Activated T-cell treated with anti-CD3 and anti-CD28 coated beads, Interleukin-2, amount 50 U/mL, for 72 hours (primary cell): ENCODE measurements at places on chromosomes 7 and 10.
A peak's percentile ranks its signal among the peaks of the same experiment; 100 is the strongest.

GRCh38 chr10:517241-517830 lies 172.1 kb downstream of the DIP2C start:
- H3K36me3 ChIP-seq, result no peaks in the 10 kb centered on the region
- peaks cover 9% of the 10 kb centered on the region for H3K27me3 ChIP-seq
- DNase-seq, result no peak
- no peaks in the 10 kb centered on the region for H3K4me1 ChIP-seq
- no peak overlapping the region for H3K4me3 ChIP-seq
- H3K27ac ChIP-seq, result no peak overlapping the region

DNA sequence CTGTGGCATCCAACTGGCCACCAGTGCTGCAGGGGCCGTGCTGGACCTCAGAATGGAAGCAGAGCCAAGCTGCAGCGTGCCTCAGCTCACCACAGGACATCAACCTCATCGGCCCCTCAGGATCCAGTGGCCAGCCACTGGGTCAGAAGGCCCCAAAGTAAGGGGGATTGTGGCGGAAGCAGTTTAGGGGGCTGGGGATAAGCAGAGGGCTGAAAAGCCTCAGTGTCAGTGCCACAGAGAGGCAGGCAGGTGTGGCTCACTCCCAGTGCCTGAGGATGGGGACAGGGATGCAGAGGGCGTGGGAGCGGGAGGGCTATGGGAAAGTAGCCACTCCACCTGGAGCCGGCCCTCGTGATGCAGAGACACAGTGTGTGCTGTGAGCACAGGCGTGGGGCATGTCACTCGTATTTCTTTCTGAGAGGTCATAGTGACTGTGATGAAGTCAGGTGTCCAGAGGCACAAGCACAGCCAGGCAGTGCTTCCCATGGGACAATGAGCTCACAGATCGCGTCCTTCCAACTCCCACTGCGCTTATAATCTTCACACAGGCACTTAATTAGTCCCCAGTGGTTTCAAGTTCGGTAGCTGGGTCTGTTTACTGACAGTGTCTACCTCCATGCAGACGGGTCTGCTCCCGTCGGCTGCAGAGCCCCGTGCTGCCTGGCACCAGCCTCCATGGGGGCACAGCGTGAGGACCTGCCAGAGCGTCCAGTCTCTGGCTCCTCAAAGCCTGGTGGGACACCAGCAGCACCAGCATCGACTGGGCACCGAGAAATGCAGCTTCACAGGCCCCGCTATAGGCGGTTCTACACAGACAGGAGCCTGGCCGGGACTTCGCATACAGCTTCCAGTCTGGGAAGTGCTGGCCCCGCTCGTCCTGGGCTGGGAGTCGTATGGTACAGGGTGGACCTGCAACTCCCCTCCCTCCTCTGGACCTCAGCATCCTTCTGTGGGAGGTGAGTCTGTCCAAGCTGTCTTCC lies 42.9 kb upstream of the CNPY1 start:
- no peak overlapping the region for H3K27ac ChIP-seq
- no peaks in the 10 kb centered on the region for H3K36me3 ChIP-seq
- no peak overlapping the region for H3K4me3 ChIP-seq
- no peaks in the 10 kb centered on the region for H3K4me1 ChIP-seq

DNA sequence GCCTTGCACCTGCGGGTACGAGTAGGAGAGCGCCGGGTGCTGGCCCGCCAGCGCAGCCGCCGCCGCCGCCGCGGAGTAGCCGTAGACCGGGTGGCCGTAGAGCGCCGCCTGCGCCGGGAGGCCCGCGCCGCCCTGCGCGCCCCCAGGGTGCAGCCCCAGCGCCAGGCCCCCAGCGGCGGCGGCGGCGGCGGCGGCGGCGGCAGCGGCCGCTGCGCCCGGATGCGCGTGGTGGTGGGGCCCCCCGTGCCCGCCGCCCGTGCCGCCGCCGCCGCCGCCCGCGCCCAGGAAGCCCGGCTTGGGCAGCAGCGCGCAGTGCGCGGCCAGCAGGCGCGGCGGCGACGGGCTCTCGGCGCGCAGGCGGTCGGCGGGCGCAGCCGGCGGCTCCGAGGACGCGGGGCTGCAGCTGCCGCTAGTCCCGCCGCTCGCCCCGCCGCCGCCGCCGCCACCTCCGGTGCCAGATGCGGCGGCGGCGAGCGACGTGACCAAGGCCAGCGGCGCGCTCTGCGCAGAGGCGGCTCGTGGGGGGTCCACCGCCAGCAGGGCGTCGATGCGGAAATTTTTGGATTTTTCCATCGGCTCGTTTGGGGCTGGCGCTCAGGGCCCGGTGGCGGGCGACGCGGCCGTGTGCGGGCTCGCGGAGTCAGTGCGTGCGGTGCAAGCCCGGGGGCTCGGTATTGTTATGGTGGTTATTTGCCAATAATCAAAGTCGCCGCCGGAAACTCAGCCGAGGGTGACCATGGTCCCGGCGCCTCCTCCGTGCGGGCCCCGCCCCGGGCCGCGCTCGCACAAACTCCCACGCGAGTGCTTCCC lies 480 bp downstream of the MNX1 start:
- H3K4me3 ChIP-seq, result peak overlapping the region; percentile 83
- peaks cover 2% of the 10 kb centered on the region for H3K36me3 ChIP-seq
- H3K4me1 ChIP-seq, result peaks cover 18% of the 10 kb centered on the region
- H3K27ac ChIP-seq, result no peak overlapping the region
- H3K27me3 ChIP-seq, result peaks cover 72% of the 10 kb centered on the region
- DNase-seq, result no peak

DNA sequence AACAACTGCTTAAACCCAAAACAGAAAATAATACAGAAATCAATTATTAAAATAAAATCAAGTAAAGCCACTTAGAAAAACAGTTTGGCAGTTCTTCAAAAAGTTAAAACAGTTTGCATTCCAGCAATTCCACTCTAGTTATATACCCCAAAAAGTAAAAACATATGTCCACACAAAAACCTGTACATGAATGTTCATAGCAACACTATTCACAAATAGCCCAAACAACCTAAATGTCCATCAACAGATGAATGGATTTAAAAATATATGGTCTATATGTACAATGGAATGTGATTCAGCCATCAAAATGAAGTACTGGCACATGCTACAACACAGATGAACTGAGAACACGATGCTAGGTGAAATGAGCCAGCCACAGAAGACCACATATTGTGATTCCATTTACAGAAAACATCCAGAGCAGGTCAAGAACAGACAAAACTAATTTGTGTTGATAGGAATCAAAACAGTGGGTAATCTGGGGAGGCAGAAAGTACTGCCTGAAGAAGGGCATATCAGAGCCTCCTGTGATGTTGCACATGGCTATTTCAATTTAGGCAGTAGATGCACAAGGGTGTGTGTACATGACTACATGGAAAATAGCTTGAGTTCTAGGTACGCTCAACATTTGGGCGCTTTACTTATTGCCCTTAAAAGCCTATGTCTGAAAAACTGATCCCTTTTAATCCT lies 66.3 kb downstream of the CYTH3 start:
- H3K27me3 ChIP-seq, result peaks cover 6% of the 10 kb centered on the region
- H3K4me3 ChIP-seq, result no peak overlapping the region
- no peaks in the 10 kb centered on the region for H3K4me1 ChIP-seq
- no peaks in the 10 kb centered on the region for H3K36me3 ChIP-seq
- no peak overlapping the region for H3K27ac ChIP-seq

DNA sequence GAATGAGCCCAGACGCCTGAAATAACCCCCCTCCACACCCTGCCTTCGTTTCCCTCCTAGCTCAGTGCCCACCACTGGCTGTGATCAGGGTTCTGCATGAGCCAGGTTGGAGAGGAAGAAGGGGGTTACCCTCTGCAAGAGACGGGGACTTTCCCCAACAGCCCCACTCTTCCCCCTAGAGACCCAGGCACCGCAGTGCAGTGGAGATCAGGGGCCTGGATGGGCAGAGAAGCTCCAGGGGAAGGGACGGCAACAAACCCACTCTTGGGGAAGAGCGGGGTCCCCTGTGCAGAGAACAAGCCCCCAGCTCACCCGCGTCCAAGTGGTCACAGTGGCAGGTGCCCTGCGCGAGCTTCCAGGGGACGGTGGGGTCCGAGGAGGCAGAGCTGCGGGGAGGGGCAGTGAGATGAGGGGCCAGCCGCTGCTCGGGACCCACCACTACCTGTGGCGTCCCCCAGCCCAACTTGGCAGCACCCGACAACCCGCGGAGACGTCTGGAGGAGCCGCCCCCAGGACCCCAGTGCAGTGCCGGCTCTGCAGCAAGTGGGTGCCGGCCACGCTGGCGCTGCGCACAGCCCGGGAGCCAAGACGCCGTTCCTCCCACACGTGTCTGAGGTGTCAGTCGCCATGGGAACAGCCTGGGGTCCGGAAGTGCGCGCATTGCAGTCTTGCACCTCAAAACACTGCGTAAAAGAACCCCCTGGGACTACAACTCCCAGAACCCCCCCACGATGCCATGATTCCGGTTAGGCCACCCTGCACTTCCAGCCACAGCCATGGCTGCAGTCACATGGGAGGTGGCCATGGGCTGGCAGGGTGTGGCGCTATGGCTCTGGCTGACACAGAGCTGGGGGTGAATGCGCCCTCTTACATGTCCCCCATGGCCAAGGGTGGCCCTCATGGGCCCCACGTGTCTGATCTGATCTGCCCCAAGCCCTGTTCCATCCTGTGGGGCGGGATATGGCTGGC lies 45.8 kb upstream of the WIPI2 start:
- H3K27ac ChIP-seq, result no peak overlapping the region
- peak overlapping the region; percentile 57 for H3K4me3 ChIP-seq
- peaks cover 16% of the 10 kb centered on the region for H3K4me1 ChIP-seq
- H3K36me3 ChIP-seq, result no peaks in the 10 kb centered on the region
- H3K27me3 ChIP-seq, result no peaks in the 10 kb centered on the region
- peak; percentile 59 for DNase-seq

GRCh38 chr10:24575481-24576002 lies 148.1 kb downstream of the ARHGAP21 start:
- H3K36me3 ChIP-seq, result no peaks in the 10 kb centered on the region
- no peak overlapping the region for H3K4me3 ChIP-seq
- no peak for DNase-seq
- H3K4me1 ChIP-seq, result peaks cover 12% of the 10 kb centered on the region

DNA sequence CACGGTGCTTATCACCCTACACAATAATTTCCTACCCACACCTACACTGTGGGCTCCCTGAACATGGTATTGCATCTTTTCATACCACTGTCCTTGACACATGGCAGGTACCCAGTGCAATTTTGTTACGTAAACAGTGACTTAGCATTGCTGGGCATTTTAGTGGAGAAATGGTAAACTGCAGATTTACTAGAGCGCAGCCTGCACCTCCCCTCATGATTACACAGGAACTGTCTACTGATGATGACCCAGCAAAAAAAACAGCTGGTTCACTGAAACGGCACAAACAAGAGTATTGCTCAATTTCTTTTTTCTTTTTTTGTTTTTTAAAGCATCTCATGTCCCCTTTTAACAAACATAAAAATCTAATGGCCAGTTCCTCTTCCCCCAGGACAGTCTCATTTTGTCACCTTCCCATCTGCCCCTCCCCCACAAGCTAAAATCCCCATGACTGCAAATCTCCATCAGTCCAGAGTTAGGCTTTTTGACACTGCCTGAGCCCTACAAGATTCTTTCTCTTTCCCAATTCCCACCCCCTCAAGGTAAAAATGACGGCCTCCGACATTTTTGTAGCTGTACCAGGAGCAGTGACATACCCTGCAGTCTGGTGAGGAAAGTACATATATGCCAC lies 2.8 kb downstream of the ZNF746 start:
- peak overlapping the region; percentile 50 for H3K4me3 ChIP-seq
- H3K27ac ChIP-seq, result peak overlapping the region; percentile 78
- H3K36me3 ChIP-seq, result peaks cover 9% of the 10 kb centered on the region

DNA sequence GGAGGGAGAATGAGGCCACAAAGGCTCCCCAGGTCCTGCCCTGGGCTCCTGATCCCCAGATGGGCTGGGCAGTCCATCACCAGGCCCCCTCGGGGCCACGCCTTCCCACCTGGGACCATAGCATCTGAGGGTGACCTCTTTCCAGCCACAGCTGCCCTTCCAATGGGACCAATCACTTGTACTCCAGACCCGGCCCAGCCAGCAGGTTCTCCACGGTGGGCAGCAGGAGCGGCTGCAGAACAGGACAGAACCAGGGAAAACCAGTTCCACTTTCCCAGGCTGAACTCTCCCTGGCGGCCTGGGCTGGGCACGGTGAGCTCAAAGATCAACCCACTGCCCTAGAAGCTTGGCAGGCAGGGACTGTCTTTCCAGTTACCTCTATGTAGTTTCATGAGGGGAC lies 257.6 kb downstream of the MAD1L1 start:
- no peak overlapping the region for H3K4me3 ChIP-seq
- no peak for DNase-seq
- no peak overlapping the region for H3K27ac ChIP-seq
- H3K36me3 ChIP-seq, result peaks cover 3% of the 10 kb centered on the region

DNA sequence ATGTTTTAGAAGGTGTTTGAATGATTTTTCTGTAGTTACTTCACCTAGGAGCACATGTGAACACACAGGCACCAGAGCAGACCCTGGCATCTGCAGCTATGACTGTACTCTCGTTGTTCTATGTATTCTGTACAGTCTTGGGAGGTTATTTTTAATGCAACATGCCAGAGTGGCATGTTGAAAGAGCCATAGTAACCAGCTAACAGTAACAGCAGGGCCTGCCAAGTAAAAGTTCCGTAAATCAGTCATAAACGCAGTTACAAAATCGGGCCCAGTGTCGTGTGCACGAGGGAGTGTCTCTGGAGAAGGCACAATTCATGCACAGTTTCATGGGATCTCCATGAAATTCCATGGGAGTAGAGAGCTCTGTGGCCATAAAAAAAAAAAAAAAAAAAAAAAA lies 108.3 kb upstream of the CDK6 start:
- H3K36me3 ChIP-seq, result peaks cover 26% of the 10 kb centered on the region
- H3K27me3 ChIP-seq, result no peaks in the 10 kb centered on the region
- H3K4me1 ChIP-seq, result peaks cover 12% of the 10 kb centered on the region
- no peak overlapping the region for H3K4me3 ChIP-seq

- no peak for DNase-seq
- H3K4me3 ChIP-seq, result no peak overlapping the region
- no peaks in the 10 kb centered on the region for H3K4me1 ChIP-seq
- H3K27me3 ChIP-seq, result no peaks in the 10 kb centered on the region
- H3K27ac ChIP-seq, result no peak overlapping the region
Measured at GRCh38 chr7:1549357-1550004, 6.5 kb downstream of the TMEM184A start.

GRCh38 chr10:14063531-14064285 lies 267.0 kb downstream of the FRMD4A start:
- no peak for DNase-seq
- peaks cover 2% of the 10 kb centered on the region for H3K36me3 ChIP-seq
- peaks cover 5% of the 10 kb centered on the region for H3K27me3 ChIP-seq
- no peak overlapping the region for H3K4me3 ChIP-seq
- H3K27ac ChIP-seq, result no peak overlapping the region
- no peaks in the 10 kb centered on the region for H3K4me1 ChIP-seq

DNA sequence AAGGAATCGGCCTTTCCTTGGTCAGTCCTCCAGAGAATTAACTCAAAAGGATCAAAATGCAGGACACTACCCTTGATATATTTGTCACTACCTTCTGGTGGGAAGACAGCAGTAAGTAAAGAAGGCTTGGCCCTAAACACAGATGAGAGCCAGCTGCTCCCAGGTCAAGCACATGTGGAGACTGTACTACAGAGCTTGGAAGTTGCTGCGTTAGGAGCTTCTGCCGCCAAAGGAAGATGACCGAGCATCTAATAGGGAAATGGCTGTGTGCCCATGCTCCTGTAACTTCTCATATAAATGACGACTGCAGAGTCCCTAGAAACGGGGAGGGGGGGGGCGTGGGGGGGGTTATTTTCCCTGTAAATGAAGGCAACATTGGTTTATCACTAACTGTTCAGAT lies 59.0 kb downstream of the PODXL start:
- no peak overlapping the region for H3K4me3 ChIP-seq
- peaks cover 31% of the 10 kb centered on the region for H3K4me1 ChIP-seq
- H3K27me3 ChIP-seq, result no peaks in the 10 kb centered on the region
- H3K27ac ChIP-seq, result no peak overlapping the region
- DNase-seq, result no peak
- no peaks in the 10 kb centered on the region for H3K36me3 ChIP-seq

GRCh38 chr7:155073922-155074321 lies 3.8 kb downstream of the HTR5A start:
- no peak overlapping the region for H3K27ac ChIP-seq
